ENCODE measurements at places on chromosomes 5 and 9. TPM values are rescaled to one million over a fixed set of nuclear protein-coding genes. Genes with fewer than 3 reads are reported as not detected.

- DNase-seq = no peak
Observed at GRCh38 chr9:126581893-126582292, 31.8 kb upstream of the LMX1B start.

DNA sequence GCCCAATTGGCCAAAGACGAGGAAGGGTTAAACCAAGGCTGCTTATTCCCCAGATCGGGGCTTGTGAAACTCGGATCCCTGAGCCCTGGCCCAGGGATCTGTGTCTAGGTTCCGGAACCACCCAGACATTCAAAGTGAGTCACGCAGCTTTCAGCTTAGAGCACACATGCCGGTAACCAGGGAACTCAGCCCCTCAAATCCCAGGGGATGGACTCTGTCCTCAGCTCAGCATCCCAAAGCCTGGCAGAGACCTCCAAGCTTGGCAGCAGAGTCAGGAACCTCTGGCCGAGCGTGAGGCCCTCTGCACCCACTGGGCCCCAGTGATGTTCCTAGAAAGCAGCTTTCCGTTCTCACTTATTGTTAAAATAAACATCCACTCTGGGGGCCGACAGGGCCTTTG is 5.1 kb downstream of the PNPLA7 start:
- DNase-seq = no peak

DNA sequence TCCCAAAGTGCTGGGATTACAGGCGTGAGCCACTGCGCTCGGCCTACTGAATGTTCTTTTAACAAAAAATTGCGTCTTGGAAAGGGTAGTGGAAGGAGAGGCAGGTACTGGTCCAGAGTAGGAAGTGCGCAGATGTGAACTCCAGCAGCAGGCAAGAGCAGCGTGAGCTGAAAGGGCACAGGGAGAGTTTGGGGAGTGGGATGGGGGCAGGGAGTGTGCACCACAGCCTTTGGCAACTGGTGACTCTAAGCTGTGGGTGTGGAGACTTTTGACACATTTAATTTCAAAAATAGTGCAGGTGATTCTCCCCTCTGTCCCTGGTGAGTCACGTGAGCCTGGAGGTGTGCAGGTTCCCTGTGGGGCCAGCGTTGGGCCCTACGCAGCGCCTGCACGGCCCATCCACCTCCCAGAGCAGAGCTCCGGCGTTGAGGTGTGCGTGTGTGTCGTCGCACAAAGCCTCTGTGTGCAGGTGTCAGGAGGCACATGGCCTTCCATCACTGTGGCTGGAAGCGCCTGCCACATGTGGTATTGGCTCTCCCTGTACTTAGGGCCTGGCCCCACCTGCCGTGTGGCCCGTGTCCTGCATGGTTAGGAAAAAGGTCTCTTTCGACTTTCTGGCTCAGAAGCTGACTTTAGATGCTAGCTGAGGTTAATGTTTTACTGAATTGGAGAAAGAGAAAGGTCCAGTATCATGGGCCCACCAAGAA is 11.5 kb downstream of the SQSTM1 start:
- no peak for DNase-seq

GRCh38 chr5:15021266-15022046 is 149.9 kb upstream of the ANKH start:
- DNase-seq = no peak

DNA sequence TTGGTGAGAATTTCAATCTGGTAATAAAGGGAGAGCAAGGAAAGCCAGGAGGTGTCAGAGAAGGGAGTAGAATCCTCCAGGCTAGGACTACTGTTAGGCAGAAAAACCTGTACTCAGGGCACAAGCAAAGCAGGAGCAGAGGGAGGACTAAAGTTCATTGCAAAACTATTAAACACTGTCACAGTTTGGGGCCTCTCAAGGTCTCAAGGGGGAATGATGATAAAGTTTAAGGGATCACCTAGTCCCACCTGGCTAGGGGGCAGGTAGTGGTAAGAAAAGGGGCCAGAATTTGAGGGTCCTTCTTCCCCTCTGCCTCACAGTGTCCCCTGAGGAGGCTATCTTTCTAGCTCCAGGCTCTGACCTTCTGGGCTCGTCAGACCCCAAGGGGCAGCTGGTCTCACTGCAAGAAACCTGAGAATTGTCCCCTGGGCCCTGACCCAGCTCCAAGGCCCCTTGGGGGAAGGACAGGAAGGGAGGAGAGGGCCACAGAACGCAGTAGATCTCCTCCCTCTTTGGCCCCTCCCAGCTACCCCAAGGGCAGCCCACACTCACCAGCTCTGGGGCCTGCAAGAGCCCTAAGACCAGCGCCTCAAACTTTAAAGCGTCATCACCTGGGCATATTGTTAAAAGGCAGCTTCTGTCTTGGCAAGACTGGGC is 974 bp downstream of the CCDC69 start:
- no peak for DNase-seq

- no peak for DNase-seq
Observed at GRCh38 chr5:95347506-95348120, 43.6 kb upstream of the FAM81B start.

GRCh38 chr5:133423011-133423617 is 189.2 kb downstream of the FSTL4 start:
- no peak for DNase-seq

- DNase-seq = no peak
Observed at GRCh38 chr9:13665418-13666066, 386.1 kb upstream of the MPDZ start.

DNA sequence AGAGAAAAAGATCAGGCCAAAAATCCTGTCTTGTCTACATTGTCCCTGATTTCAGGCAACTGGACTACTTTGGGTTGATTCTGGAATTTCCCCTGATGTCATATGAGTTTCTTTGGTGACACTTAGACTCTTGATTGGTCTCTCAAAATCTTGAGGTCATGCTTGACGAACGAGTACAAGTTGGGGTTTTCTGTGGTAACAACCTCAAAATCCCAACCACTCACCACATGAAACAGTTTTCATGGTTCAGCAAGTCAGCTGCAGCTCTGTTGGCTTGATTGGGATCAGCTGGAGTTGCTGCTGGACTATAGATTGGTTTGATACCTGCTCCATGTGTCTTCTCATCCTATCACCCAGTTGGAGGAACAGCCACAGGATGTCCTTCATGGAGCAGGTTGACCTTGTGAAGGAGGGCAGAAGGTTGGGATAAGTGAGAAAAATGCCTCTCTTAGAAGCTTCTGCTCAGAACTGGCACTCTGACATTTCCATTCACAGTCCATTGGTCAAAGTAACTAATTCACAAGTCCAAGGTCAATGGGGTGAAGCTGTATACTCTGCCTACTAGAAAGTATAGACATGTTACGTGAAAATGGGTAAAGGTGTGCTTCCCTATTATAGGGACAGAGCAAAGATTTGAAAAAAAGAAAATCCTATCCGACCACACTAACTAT is 284.5 kb downstream of the SH3GL2 start:
- DNase-seq = no peak

- no peak for DNase-seq
Observed at GRCh38 chr5:219991-220390, 1.9 kb downstream of the SDHA start.

GRCh38 chr9:78210841-78211301 is 25.0 kb upstream of the CEP78 start:
- DNase-seq = no peak

- no peak for DNase-seq
Observed at GRCh38 chr5:88495810-88496209, 227.2 kb upstream of the TMEM161B start.

DNA sequence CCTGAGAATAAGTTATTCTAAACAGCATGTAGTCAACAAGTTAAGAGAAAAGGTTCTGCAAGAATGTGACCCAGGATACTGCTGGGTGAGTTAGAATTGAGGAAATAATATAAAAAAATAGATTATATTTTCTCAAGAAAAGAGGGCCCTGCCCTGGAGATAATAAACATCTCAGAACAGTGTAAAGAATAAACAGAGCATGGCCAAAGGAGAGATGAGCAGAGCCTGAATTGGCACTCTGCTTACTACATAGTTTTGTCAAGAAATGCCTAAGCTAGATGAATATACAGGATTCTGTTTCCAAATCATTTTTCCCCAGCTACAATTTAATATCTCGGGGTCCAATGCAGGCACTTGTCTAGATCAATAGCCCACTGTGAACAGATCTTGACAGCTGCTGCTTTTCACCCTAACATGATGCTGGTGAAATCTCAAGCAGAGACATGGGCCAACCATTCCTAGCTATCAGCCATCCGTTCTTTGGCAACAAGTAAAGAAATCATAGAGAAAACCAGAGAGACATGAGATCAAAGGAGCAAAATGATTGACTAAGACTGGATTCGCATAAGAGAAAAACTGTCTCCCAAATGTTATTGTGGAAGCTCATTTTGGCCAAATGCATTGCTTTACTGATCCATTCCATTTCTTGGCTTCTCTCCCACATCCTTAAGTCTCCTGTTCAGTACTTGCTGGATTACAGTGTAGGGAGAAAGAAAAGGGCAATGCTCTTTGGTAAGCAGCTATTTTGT is 173.2 kb downstream of the PRELID2 start:
- DNase-seq = no peak

DNA sequence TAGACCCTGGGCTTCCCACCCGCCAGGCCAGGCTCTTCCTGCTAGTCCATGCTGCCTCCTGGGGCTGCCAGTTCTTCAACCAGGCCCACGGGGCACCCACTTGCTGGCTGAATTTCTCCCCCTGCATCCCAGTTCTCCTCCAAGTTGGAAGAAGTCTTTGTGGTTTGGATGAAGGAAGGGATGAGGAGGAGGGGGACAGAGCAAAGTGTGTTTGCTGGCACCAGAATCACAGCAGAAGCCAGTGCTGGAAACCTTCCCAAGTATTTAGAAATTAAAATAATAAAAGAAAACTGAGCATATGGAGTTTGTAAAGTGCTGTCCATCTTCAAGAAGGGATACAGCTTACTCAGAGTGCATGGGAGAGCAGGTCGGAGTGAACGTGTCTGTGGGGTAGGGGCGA is 19.4 kb upstream of the UNC5A start:
- DNase-seq = no peak

DNA sequence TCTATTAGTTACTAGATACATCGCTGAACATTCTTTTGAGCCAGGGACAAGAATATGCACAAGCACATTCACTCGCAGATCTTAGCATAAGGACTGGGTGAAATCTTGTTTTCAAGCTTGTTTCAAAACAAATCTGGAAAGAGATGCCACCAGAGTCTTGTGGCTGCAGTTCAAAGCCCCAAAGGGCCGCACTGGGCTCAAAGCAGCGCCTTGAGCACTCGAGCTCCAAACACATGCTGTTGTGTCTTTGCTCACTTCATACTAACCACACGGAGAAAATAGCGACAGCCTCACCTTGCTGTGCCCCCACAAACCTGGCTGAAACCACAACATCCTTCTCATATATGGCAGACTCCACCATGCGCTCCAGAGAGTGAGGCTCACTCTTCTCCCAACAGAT is 34.2 kb upstream of the IL7R start:
- no peak for DNase-seq

DNA sequence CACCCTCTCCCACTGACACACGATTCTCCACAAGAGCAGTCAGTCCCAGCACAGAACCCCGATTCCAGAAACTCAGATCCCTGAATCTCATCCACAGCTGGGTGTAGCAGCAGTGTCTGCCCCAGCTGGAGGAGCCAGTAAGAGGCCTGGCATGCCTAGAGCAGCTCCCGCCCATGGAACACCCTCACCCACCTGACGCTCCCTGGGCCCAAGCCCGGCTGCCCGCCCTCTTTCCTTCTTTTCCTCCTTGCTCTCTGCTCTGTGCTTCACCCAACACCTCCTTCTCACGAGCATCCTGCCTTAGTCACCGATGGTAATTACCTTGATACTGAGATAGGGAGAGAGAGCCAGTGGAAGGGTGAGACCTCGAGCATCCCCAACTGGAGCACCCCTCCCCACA is 8.7 kb downstream of the PCDH1 start:
- DNase-seq = no peak

DNA sequence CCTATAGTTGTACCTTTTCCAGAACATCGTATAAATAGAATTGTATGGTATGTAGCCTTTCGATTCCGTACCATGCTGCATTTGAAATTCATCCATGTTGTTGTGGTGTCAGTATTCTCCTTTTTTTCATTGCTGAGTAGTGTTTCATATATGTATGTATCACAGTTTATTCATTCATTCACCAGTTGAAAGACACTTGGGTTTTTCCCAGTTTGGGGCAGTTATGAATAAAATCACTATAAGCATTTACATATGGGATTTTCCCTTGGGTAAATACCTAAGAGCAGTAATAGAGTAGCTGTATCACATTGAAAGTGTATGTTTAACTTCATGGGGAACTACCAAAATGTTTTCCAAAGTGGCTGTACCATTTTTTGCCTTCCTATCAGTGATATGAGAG is 16.1 kb upstream of the FKTN start:
- DNase-seq = no peak

GRCh38 chr9:138020795-138021182 is 143.2 kb downstream of the CACNA1B start:
- no peak for DNase-seq

- no peak for DNase-seq
Observed at GRCh38 chr5:2047341-2047927, 164.7 kb upstream of the IRX4 start.

DNA sequence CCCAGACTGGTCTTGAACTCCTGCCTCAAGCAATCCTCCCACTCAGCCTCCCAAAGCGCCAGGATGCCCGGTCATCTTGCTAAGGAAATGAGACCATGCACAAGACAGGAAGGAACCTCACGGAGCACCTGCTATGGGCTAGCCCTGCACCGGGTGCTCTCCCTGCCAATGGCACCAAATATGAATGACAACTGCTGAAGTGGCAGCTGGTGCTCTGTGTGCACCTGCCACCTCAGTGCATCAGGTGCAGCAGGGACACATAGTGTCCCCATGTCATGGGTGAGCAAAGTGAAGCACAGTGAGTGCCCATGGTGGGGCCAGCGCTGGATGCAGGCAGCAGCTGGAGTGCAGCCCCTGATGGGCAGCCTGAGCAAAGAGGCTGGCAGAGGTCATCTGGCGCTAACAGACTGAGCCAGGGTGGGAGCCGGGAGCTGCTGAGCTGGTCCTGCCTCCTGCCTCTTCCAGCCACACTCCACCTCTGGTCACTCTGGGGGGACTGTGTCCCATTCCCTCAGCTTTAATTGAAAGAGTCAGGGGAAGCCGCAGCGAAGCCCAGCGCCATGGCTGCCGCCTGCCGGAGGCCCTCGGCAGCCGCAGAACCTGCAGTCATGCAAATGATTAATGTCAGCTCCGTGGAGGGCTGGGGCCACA is 46.4 kb downstream of the BARX1 start:
- no peak for DNase-seq

GRCh38 chr9:125317704-125318103 is 56.1 kb downstream of the GAPVD1 start:
- no peak for DNase-seq

GRCh38 chr5:51539232-51539631 is 156.0 kb downstream of the ISL1 start:
- DNase-seq = no peak

CENPH gene
- total RNA-seq = 13.5 TPM

KCNV2 gene
- total RNA-seq = not detected

PCDHB6 gene
- total RNA-seq = not detected

SAXO1 gene
- not detected for total RNA-seq

SLC6A7 gene
- not detected for total RNA-seq

SLC34A3 gene
- total RNA-seq = not detected

FAM221B gene
- total RNA-seq = not detected

OSTF1 gene
- 60.1 TPM for total RNA-seq

GPRIN1 gene
- 3.2 TPM for total RNA-seq

SOHLH1 gene
- total RNA-seq = not detected

SEMA4D gene
- 68.0 TPM for total RNA-seq

DRD1 gene
- total RNA-seq = not detected
